Testis (tissue), 5 donors: ENCODE measurements at places on chromosomes 12 and 14.

DNA sequence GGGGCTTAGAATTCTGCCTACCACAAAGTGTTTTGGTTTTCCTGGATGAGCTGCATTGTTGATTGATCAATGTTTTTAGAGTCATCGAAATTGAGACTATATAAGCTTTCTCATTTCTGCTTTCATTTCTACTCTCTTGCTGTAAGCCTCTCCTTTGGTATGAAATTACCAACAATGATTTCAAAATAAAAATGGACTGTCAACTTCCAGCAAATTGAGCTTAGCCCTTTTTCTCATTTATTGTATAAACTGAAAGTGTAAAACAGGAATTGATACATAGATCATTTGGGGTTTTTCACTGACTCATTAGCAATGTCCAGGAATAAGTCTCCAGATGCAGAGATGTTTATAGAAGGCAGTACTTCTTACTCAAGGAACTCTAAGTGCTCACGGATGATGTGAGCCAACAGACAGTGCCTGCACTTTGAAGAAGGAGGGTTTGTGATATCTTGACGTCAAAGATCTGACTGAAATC is 20.0 kb upstream of the PCNX1 start:
- DNase-seq, result no peak

- no peak for DNase-seq
Observed at GRCh38 chr14:22537436-22538310, 51.4 kb downstream of the DAD1 start.

- DNase-seq, result peak; percentile 8
Observed at GRCh38 chr14:99686557-99687283, 2.6 kb downstream of the CYP46A1 start.

- DNase-seq, result no peak
Observed at GRCh38 chr14:84202486-84202885, 1327.5 kb upstream of the FLRT2 start.

GRCh38 chr12:122201381-122201780 is 2.1 kb upstream of the B3GNT4 start:
- no peak for DNase-seq

DNA sequence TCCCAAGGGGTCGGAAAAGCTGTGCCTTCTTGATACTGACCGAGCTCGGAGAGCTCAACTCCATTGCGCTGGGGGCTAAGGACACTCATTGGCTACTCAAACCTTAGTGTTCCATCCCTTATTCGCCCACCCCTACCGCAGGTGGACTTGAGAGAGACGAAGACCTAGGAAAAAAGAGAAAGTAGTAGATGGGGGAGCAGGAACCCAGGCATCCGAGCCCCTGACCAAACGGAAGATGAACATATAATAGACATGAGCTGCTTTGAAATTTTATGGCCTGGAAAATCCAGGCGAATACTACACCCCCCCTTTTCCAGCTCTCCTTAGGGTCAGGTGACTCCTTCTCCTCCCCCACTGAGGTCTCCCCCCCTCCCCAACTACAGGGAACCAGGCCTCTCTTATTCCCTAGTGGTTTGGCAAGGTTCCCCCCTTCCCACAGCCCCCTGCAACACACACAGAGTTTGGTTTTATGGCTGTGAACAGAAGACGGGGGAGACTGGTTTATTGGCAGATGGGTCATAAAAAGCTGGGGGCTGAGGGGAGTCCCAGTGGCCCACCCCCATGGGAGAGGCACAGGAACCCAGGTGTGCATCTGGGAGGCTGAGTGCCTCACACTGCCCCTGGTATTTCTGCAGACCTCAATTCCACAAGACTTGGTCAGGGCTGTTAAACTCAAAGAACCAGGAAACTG is 1.6 kb downstream of the GDF11 start:
- DNase-seq, result no peak

GRCh38 chr14:20487396-20487725 is 18.0 kb upstream of the RNASE10 start:
- no peak for DNase-seq
